ENCODE measurements at places on chromosomes 12 and 14. TPM values are rescaled to one million over a fixed set of nuclear protein-coding genes. Genes with fewer than 3 reads are reported as not detected.

DNA sequence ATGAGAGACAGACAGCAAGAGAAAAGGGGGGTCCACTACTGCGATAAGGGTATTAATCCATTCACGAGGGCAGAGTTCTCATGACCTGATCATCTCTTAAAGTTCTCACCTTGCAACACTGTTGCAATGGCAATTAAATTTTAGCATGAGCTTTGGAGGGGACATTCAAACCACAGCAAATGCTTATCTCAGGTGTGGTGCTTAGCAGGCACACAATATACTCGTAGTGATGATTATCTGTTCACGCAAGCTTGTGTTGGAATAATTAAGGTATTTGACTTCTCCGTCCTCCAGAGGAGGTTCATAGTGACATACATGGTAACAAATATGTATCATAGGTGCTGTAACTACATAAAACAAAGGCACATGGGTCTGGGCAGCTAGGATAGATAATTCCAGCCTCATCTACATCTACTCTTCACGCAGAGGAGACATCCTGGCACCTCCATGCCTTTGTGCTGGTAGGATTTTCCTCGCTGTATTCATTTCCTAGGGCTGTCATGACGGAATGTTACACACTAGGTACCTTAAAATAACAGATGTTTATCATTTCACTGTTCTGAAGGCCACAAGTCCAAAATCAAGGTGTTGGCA, 221.2 kb downstream of the RBM19 start:
- no peak for DNase-seq
- no peaks in the 10 kb centered on the region for H3K4me1 ChIP-seq
- no peak overlapping the region for H3K4me3 ChIP-seq
- no peak overlapping the region for H3K27ac ChIP-seq
- no peaks in the 10 kb centered on the region for H3K27me3 ChIP-seq

DNA sequence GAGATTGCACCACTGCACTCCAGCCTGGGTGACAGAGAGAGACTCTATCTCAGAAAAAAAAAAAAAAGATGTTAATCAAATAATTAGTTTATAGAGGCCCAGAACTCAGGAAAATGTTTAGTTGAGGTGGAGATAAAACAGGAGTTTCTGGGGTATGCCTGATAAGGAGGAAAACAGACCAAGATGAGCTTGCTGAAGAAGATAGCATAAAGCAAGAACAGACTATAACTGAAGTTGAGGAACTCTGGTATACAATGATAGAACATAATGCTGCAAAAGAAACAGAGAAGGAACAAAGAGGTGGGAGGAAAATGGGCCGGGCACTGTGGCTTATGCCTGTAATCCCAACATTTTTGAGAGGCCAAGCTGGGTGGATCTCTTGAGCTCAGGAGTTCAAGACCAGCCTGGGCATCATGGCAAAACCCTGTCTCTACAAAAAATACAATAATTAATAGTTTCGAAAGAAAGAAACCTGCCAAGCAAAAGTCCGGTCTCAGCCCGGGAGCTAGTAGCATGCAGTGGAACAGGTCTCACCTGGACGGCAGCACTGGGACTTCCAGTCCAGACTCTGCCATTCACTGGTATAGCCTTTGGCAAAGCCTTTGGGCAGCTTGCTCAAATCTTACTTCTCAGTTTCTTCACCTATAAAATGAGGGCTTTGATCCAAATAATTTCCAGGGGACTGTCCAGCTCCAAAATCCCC, 25.4 kb downstream of the SLC35E3 start:
- H3K4me1 ChIP-seq = no peaks in the 10 kb centered on the region
- no peaks in the 10 kb centered on the region for H3K27me3 ChIP-seq
- no peak overlapping the region for H3K4me3 ChIP-seq

GRCh38 chr12:64445490-64445889, 6.4 kb upstream of the TBK1 start:
- no peak overlapping the region for H3K27ac ChIP-seq
- DNase-seq = no peak
- H3K4me1 ChIP-seq = no peaks in the 10 kb centered on the region
- no peaks in the 10 kb centered on the region for H3K27me3 ChIP-seq
- H3K4me3 ChIP-seq = no peak overlapping the region

The GYS2 gene
- not detected for polyA plus RNA-seq

- no peak overlapping the region for H3K4me3 ChIP-seq
- no peaks in the 10 kb centered on the region for H3K4me1 ChIP-seq
- no peaks in the 10 kb centered on the region for H3K36me3 ChIP-seq
- no peaks in the 10 kb centered on the region for H3K27me3 ChIP-seq
- DNase-seq = no peak
These were observed 52.6 kb downstream of the RIMBP2 start for GRCh38 chr12:130663514-130663913.

DNA sequence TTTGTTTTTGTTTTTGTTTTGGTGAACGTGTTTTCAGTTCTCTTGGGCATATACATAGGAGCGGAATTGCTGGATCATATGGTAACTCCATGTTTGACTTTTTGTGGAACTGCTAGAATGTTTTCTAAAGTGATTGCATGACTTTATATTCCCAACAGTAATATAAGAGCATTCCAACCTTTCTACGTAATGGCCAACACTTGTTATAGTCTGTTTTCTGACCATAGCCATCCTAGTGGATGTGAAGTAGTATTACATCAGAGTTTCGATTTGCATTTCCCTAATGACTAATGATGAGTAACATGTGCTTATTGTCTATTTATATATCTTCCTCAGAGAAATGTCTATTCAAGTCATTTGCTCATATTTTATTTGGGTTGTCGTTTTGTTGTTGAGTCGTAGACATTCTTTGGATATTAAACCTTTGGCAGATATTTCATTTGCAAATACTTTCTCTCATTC, 268.7 kb downstream of the AEBP2 start:
- H3K36me3 ChIP-seq = no peaks in the 10 kb centered on the region
- H3K27ac ChIP-seq = no peak overlapping the region
- H3K27me3 ChIP-seq = no peaks in the 10 kb centered on the region
- no peaks in the 10 kb centered on the region for H3K4me1 ChIP-seq
- no peak overlapping the region for H3K4me3 ChIP-seq

GRCh38 chr12:25365340-25365730, 114.6 kb upstream of the KRAS start:
- no peak for DNase-seq
- H3K4me3 ChIP-seq = no peak overlapping the region
- H3K27ac ChIP-seq = no peak overlapping the region
- H3K27me3 ChIP-seq = no peaks in the 10 kb centered on the region
- no peaks in the 10 kb centered on the region for H3K4me1 ChIP-seq
- H3K36me3 ChIP-seq = no peaks in the 10 kb centered on the region
